ENCODE measurements at places on chromosomes 3 and 15.

DNA sequence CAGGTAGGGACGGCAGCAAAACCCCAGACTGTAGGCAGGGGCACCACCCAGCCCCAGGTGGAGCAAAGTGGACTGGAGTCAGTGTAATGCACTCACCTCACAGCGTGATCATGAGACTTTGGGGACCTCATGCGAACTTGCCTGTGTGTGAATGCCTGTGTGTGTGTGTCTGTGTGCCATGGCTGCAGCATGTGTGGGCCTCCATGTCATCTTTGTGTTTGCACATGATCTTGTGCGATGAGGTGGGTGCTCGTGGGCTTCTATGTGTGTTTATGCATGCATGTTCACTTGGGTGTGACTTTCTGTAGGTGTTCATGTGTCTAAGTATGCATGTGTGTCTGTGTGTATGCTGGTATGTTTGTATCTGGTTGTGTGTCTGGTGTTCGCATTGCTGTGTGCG, 41.2 kb upstream of the ADPGK start:
- DNase-seq: no peak

- DNase-seq: no peak
Observed at GRCh38 chr3:124512881-124513609, 217.2 kb upstream of the UMPS start.

- DNase-seq: no peak
Observed at GRCh38 chr3:102102394-102102793, 253.1 kb downstream of the NFKBIZ start.

- no peak for DNase-seq
Observed at GRCh38 chr15:38299216-38299615, 46.6 kb downstream of the SPRED1 start.

GRCh38 chr3:53024315-53024714, 21.6 kb downstream of the SFMBT1 start:
- no peak for DNase-seq

- no peak for DNase-seq
Observed at GRCh38 chr3:131386429-131387165, 5.0 kb downstream of the NUDT16 start.

DNA sequence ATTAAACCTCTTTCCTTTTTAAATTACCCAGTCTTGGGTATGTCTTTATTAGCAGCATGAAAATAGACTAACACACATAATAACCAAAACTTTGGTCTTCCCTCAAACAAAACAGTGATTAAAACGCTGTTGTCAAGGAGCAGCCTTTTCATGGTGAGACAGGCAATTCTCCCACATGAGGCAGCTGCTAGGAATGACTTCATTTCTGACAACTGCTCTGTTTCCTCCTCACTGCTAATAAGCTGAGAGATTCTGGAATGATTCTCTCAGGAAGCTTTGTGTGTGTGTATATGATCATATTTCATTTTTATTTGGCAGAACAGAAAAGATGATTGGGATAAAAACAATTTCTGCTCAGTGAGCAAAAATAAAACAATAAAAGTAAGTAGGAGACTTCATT, 580.6 kb upstream of the ADAMTS9 start:
- DNase-seq: no peak

DNA sequence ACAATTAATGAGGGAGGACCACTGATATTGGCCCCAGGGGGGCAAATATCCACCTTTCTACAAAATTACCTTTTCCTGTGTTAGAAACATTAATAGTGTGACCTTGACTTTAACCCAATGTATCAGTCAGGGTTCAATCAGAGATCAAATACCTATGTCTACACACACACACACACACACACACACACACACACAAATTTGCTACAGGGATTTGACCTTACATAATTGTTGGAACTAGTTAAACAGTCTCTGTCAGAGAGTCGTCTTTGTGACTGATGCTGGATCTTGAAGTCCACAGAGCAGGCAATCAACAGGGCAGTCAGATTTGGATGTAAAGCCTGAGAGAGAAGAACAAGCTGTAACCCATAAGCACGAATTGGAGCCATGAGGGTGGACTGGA, 32.5 kb downstream of the TM4SF4 start:
- no peak for DNase-seq

GRCh38 chr3:115325539-115325938, 178.5 kb upstream of the ZBTB20 start:
- peak; percentile 8 for DNase-seq

GRCh38 chr15:29988701-29989100, 94.1 kb upstream of the GOLGA8J start:
- DNase-seq: no peak

GRCh38 chr3:110741891-110742290, 329.7 kb upstream of the NECTIN3 start:
- DNase-seq: peak; percentile 47

DNA sequence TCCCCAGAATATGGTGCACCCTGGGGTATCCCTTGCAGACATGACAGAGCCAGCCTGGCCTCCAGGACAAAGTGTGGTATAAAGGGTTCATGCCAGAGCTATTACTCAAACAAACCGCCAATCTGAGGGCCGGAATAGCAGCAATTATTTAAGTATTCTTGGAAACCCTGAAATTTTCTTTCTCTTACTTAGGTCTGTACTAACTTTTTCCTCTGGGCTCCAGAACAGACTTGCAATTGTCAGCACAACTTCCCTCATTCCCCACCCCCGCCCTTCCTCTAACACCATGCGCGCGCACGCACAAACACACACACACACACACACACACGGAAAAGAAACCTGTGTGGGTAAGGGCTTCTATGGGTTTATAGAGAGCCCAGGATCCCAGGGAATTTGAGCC, 56.3 kb downstream of the ISG20 start:
- no peak for DNase-seq

DNA sequence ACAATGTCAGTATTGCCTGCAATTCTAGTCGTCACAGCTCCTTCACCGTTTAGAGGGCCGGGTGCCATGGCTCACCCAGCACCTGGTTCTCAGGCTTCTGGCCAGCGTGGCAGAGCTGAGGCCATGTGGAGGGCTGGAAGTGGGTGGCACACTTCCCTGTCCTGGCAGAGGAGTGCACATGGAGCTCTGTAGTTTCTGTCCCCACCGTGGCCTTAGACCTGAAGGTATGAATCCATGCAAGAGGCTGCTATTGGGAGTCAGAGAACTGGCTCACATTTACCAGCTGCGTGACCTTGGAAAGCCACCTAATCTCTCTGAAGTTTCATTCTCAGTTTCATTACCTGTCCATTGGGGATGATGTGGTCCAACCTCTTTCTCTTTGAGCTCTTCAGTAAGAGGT, 22.2 kb downstream of the EPHB1 start:
- DNase-seq: no peak

DNA sequence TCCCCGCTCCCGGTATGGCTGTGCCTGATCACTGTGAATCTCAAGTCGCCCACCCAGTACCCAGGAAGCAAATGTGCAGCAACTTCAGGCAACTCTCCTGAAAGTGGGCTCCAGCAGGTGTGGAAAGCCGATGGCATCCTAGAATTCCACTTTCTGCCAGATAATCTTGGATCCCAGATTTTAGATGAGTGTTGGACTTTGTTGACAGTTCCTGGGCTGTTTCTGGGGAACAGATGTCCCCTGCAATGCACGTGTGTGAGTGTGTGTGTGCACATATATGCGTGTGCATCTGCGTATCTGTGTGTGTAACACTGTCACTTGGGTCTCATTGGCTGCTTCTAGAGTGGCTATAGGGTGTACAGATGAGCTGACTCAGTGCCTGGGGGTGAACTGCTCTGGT, 59.0 kb downstream of the FEM1B start:
- no peak for DNase-seq

DNA sequence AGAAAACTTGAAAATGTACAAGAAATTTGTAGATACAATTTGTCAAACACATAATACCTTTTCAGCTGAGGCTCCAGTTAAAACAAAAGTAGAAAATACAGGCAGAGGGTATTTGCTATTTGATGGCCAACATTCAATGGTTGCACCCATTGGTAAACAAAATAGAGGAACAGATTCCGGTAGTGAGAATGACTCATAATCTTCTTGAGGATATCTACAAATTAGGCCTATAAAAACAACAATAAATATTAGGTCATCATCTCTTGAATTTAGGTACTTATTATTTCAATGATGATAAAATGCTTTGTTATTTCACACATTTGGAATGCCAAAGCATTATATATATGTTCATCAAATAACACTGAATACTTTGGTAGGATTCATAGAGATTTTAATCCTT, 53.4 kb downstream of the DENND4A start:
- DNase-seq: no peak

GRCh38 chr3:146160321-146160963, 542 bp downstream of the PLOD2 start:
- DNase-seq: peak; percentile 90

DNA sequence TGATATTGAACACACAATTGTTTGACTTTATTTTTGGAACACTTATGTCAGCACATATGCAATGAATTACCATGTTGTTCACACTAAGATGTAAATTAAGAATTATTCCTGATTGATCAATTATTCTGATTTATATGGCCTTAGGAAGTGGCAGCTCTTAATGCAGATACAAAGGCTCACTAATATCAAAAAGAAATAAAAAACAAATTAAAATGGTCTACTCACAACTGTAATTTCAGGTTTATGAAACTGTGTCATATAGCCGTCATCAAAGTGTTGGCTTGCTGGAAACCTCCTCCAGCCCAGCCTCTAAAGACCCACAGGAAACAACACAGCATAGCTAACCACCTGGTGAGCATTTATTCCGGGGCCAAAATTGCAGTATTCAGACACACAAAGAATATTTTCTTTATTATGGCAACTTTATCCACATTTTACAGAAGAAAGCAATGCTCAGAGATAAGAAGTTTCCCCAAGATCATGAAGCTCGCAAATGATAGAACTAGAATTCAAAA, 33.4 kb downstream of the PDZRN3 start:
- DNase-seq: no peak

DNA sequence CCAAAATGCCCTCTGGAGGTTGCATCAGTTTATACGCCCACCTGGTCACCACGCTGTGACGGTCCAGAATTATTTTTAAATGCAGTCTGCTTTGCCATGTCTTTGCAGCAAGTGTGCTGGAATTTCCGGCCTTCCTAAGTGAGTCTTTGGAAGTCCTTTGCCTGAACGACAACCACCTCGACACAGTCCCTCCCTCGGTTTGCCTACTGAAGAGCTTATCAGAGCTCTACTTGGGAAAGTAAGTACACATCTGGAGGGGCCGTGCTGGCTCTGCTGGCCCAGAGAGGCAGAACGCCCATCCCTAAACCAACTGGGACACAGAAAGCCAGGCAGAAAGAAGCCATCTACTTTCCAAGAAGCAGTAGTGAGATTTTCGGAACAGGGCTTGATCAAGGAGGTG, 101.8 kb downstream of the LRRK1 start:
- no peak for DNase-seq

DNA sequence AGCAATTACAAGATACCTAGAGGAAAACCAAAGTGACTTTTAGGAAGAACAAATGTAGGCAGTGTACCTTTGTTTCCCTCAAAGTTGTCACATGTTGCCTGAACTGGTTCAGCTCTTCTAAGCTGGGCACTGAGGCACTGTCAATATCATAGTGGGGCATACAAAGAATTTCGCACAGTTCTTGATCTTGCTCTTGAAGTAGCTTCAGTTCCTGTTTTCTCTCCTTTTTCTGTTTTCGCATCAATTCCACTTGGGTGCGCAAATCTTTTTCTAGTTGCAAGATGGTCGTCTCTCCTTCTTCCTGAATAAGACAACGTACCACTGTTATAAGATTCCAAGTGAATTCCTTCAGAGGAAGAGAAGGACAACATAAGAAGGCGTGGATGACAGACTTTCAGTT, 12.7 kb downstream of the PRC1 start:
- no peak for DNase-seq

- no peak for DNase-seq
Observed at GRCh38 chr15:47820057-47820746, 102.9 kb downstream of the SEMA6D start.

GRCh38 chr15:58985443-58985842, 2.0 kb upstream of the RNF111 start:
- DNase-seq: peak; percentile 16

GRCh38 chr3:63642488-63642887, 10.0 kb upstream of the SNTN start:
- DNase-seq: no peak

DNA sequence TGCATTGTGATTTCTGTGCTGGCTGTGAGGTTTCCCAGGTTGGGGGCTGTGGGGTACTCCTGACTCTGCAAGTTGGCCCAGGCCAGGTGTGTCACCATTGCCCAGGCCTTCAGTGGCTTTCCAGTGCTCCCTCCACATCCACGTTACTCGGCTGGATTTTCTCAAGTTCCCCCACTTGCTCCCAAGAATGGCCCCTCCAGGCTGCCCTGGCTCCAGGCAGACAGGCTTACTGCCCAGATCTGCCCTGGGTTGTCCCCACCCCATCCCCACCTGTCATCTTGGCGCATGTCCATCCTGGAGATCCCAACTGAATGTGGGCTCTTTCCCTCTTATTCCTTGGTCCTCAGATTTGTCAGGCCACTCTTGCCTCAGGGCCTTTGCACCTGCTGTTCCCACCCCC, 3.6 kb downstream of the APBA2 start:
- peak; percentile 11 for DNase-seq

DNA sequence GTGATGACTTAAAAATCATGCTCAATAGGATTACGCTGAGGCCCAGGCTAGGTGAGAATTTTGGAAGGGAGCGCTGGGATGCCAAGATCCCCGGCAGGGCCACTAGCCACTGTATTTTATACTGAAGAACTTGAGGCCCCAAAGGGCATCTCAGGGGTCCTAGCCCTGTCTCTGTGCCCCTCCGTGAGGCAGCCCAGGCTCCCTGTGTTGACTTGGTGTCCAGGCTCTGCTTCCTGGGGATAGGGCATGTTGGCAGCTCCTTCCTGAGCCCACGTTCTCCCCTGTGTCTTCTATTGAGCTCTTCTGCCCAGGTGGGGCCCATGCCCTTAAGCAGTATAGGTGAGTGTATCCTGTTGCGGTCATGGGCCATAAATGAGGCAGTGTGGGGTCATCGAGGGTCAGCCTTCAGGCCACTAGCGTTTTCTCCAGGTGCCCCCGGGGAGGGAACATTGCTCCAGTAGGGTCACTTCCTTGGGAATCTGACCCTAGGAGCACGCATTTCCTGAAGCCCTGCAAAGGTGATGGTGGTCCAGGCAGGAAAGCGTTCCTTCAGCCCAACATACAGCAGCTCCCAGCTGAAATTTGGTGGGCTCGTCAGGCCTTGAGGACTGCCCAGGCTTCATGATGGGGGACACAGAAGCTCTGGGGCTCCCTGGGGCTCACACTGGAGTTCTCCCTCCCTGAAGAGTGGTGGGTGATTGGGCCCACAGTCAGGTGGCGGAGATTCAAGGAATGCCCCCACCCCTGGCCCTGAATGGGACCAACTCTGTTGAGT, 189.4 kb downstream of the UBE3A start:
- no peak for DNase-seq

GRCh38 chr15:87582169-87582568, 674.4 kb downstream of the NTRK3 start:
- DNase-seq: peak; percentile 26

DNA sequence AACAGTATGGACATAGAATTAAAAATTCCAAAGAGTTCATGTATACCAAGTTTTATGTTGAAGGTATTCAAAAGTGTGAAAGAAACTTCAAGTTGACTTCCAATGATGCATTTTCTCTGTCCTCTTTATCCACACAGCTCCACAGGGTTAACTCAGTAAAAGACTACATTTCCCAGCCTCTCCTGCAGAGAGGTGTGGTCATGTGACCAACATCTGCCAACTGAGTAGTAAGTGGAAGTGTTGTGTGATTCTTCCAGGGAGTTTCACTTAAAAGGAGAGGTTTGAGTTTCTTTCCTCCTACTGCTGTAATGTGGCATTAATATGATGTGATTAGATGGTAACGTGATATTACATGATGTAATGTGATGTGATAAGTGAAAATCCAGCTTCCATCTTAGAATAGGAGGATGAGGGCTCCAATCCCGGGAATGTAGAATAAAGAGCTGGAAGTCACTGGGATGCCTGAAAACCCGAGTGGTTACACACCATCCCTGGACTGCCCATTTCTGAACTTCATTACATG, 280.6 kb downstream of the ARRDC4 start:
- peak; percentile 23 for DNase-seq
